ENCODE measurements at places on chromosomes 5 and 9. TPM values are rescaled to one million over a fixed set of nuclear protein-coding genes. Genes with fewer than 3 reads are reported as not detected.

The KIAA1958 gene
- 14.5 TPM for polyA plus RNA-seq

The MZB1 gene
- polyA plus RNA-seq: 6.0 TPM

The CTNND2 gene
- 9.1 TPM for polyA plus RNA-seq

The CLIC3 gene
- polyA plus RNA-seq: 2.8 TPM

The EDIL3 gene
- 8.6 TPM for polyA plus RNA-seq

The RASGRF2 gene
- 6.2 TPM for polyA plus RNA-seq

The KIF24 gene
- polyA plus RNA-seq: 34.7 TPM

The PAEP gene
- polyA plus RNA-seq: 2.5 TPM

The PCDHGA8 gene
- polyA plus RNA-seq: 0.15 TPM

The TMOD1 gene
- polyA plus RNA-seq: 7.8 TPM

The RNF180 gene
- 4.5 TPM for polyA plus RNA-seq

The FBN2 gene
- polyA plus RNA-seq: 22.4 TPM

The CTSL gene
- polyA plus RNA-seq: 185 TPM

The CXCL14 gene
- 30.4 TPM for polyA plus RNA-seq

The C9orf152 gene
- polyA plus RNA-seq: not detected

The CMYA5 gene
- 2.7 TPM for polyA plus RNA-seq

The DNAH5 gene
- 1.1 TPM for polyA plus RNA-seq

The ERCC6L2 gene
- 14.8 TPM for polyA plus RNA-seq

The ADGRD2 gene
- 1.5 TPM for polyA plus RNA-seq

The TMEM215 gene
- 5.2 TPM for polyA plus RNA-seq

The FBXL7 gene
- 9.8 TPM for polyA plus RNA-seq

The AHRR gene
- polyA plus RNA-seq: 68.5 TPM

The C5orf58 gene
- polyA plus RNA-seq: 266 TPM

The ANKRD18A gene
- polyA plus RNA-seq: 14.2 TPM

The ZNF474 gene
- polyA plus RNA-seq: 16.4 TPM

The SLC34A1 gene
- not detected for polyA plus RNA-seq

The NEUROG1 gene
- not detected for polyA plus RNA-seq

The IFNA2 gene
- not detected for polyA plus RNA-seq

The TAF11L10 gene
- polyA plus RNA-seq: not detected

The PCDHAC1 gene
- polyA plus RNA-seq: 1.8 TPM

The CNTNAP3 gene
- 4.0 TPM for polyA plus RNA-seq

The C9 gene
- 0.95 TPM for polyA plus RNA-seq

The SLC23A1 gene
- 0.34 TPM for polyA plus RNA-seq

The SLCO6A1 gene
- polyA plus RNA-seq: 78.0 TPM

The FAM53C gene
- polyA plus RNA-seq: 125 TPM

The F2RL2 gene
- 0.20 TPM for polyA plus RNA-seq

The CBY3 gene
- polyA plus RNA-seq: 7.8 TPM

The PCDHA6 gene
- polyA plus RNA-seq: 0.88 TPM

The DELE1 gene
- 51.2 TPM for polyA plus RNA-seq

The LHX2 gene
- 3.4 TPM for polyA plus RNA-seq

The FAT2 gene
- polyA plus RNA-seq: 21.8 TPM

The NEURL1B gene
- 17.1 TPM for polyA plus RNA-seq

The RGMB gene
- 22.4 TPM for polyA plus RNA-seq

The BRD8 gene
- 303 TPM for polyA plus RNA-seq

The GABRB2 gene
- 1.3 TPM for polyA plus RNA-seq

The THBS4 gene
- 62.5 TPM for polyA plus RNA-seq

The TYRP1 gene
- polyA plus RNA-seq: 1.1 TPM

The SAXO1 gene
- 103 TPM for polyA plus RNA-seq

The GARIN3 gene
- polyA plus RNA-seq: 45.6 TPM

The IL33 gene
- 8.7 TPM for polyA plus RNA-seq

The TAL2 gene
- polyA plus RNA-seq: 0.78 TPM
